ENCODE measurements at places on chromosomes 11 and 22. TPM values are rescaled to one million over a fixed set of nuclear protein-coding genes. Genes with fewer than 3 reads are reported as not detected.

DNA sequence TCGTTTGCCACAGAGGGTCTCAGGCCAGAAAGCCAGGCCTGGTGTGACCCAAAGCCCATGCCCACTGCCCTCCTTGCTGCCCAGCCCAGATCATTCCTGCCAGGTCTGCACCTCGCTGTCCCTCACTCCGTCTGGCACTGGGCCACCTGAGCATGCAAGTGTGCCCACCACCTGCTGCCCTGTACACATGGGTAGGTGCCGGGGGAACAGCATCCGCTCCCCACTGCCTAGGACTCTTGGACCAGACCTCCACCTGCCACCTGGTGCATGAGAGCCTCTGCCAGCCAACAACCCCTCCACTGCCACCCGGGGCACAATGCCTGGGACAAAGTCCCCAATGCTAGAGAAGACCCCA lies 12.5 kb downstream of the MGAT3 start:
- no peak for DNase-seq

GRCh38 chr22:23177197-23177596 lies 3.1 kb upstream of the BCR start:
- no peak for DNase-seq

GRCh38 chr22:41417622-41418390 lies 28.8 kb downstream of the TOB2 start:
- no peak for DNase-seq

DNA sequence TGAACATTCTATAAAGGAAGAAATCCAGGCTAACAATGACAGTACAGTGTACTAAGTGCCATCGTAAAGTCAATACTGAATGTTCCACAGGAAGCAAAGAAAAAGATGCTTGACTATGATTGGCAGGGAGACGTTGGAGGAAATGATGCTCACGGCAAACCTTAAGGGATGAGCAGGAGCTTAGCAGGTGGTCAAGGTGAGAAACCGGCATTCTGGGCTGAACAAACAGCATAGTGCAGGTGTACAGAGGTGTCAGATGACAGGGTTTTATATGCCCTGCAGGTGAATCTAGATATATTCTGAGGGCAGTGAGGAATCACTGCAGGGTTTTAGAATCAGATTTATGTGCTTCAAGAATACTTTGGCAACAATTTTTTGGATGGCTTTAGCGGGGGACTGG lies 85.3 kb upstream of the HEPHL1 start:
- no peak for DNase-seq

DNA sequence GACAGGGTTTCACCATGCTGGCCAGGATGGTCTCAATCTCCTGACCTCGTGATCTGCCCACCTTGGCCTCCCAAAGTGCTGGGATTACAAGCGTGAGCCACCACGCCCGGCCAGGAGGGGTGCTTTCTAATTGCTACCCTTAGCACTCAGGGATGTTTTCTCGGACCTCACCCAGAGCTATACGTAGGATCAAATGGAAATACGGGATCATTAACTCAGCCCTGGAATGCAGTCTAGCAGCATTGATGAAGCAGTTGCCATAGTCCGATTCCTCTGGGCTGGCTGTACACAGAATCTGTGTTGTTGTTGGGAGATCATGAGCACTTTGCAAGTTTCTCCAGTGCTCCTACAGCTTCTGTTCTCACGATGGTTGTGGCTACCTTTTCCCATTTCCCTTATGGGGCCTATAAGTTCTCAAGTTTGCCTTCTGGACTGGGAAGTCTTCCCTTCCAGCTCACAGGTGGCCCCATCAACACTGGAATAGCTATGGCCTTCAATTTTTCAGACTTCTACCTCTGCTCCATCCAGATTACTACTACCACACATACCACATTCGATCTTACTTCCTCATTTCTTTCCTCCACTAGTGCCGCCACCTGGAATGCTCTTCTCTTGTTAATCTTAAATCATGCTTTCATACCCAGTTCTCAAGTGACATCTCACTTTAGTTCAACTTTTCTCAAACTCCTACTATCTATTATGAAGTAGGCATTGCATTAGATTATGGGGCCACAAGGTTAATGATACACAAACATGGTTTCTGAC lies 16.1 kb upstream of the PCF11 start:
- DNase-seq, result peak; percentile 45

GRCh38 chr22:30802202-30803166 lies 107.8 kb downstream of the OSBP2 start:
- peak; percentile 47 for DNase-seq

GRCh38 chr22:40407831-40408717 lies 37.7 kb downstream of the SGSM3 start:
- no peak for DNase-seq

DNA sequence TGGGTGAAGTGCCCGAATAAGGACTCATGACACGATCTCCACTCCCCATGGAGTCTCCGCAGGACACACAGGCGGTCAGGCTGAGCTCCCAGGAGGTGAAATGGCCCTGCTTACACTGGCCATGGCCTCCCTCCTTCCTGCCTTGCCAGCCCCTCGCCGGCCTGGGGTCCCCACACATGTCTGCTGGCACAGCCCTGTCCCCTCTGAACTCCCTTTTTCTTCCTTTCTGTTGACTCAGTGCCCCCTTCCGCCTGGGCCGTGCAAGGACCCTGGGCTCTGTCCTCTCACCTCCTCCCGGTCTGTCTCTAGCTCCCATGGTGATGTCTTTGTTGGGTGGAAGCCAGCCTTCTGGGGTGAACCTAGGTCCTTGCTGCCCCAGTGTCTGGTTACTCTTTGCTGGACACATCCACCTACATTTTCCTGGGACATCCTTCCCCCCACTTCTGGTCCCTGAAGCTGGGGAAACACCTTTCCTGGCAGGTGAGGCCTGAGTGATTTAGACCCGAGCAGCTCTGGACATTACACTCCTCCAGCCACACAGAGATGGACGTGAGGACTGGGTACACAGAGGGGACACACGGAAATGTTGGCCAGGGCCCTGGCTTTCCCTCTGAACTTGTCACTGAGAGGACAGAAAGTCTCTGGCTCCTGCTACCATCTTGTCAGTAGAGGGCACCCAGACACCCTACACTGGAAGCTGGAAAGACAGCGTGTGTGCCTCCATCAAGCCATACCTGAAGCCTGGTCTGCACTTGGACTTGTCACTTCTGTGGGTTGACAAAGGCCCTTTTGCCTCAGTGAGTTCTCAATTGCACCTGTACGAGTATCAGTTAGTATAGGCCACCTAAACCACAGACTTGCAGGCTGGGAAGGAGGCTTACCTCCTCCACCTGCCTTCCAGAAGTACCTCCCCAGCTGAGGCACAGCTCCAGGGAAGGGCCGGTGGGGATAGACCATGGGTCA lies 864.3 kb downstream of the TBC1D22A start:
- DNase-seq, result no peak

DNA sequence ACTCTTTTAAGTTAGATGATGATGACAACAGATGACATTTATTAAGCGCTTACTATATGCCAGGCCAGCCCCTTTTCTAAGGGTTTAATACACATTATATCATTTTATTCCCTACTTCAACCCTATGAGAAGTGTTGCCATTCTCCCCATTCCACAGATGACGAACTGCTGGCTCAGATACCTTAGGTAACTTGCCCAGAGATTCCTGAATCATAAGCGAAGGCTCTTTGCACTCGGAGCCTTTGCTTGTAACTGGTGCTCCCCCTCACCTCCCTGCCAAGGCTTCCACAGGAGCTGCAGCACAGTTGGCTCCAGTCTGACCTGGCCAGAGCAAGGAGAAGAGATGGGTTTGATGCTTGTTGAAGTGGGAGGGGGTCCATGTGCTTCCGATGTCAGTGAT lies 43.0 kb downstream of the DBX1 start:
- DNase-seq, result no peak

- no peak for DNase-seq
These were observed 15.0 kb upstream of the PITPNB start for GRCh38 chr22:27934069-27934468.

DNA sequence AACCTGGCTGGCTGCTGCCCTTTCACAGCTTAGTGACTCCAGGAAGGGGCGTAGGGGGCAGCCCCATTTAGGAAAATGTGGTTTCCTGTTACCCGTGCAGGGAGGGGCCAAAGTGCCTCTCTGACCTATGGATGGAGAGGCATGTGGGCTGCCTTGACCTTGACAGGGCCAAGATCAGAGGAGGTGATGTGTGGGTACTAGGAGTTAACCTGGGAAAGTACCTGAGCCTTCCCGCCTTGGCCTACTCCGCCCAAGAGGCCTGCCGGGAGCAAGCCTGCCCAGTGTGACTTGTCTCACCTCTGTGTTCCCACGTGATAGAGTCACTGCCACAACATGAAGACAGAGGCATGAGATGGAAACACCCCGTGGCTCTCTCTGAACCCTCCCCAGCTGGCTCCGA lies 33.4 kb downstream of the GRAMD4 start:
- DNase-seq, result no peak

DNA sequence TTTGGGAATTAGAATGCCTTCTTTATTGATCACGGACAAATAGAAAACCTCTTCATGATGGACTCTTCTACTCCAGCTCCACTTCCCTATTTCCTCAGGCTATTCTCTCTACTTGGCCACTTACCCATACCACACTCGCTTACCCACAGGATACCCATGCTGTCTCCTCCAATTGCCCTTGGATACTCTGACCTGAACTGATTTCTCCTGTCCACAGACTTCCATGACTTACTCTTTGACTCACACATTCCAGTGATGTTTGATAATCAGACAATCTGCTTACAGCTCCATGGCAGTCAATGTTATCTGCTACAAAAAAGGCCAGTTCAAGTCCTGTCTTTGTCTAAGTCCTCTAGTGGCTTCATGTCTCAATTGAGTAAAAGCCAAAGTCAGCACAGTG lies 292.0 kb upstream of the CTSC start:
- no peak for DNase-seq

- no peak for DNase-seq
These were observed 1279.3 kb downstream of the BRD1 start for GRCh38 chr22:48548391-48548790.

- no peak for DNase-seq
These were observed 5.4 kb upstream of the MCAM start for GRCh38 chr11:119322360-119322739.

GRCh38 chr11:123255909-123256308 lies 60.9 kb upstream of the CLMP start:
- DNase-seq, result no peak

DNA sequence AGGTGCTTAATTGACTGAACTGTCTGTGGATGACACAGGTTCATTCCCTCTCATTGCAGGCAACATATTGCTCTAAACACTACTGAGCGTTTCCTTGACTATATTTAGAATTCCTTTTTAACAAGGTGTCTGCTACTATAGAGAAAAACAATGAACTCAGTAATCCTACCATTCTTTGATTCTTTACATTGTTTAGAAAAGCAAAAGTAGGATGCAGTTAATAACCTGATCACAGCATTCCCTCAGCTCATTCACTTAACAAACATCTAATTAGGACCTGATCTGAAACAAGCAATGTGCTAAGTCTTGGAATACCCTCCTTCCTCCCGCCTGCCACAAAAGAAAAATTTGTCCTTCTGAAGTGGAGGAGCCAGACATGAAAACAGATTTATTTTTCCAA lies 313.1 kb downstream of the LRRC4C start:
- DNase-seq, result no peak

GRCh38 chr22:25874327-25874726 lies 132.3 kb downstream of the MYO18B start:
- no peak for DNase-seq

DNA sequence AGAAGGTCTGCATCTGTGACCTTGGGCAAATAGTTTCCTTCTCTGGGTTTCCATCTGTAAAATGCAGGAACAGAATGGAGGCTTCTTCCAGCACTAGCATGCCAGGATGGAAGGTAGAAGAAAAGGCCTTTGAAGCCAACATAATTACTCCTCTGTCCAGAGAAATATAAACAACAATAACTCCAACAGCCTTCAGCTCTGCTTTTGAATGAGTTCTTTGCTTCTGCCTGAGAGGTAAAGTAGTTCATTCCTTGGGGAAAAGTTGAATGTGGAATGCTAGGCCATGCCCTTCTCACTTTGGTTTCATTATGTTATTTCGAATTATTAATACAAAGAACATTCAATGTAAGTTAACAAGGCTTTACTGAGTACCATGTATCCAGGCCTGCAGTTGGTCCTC lies 61.2 kb upstream of the BLID start:
- DNase-seq, result no peak

DNA sequence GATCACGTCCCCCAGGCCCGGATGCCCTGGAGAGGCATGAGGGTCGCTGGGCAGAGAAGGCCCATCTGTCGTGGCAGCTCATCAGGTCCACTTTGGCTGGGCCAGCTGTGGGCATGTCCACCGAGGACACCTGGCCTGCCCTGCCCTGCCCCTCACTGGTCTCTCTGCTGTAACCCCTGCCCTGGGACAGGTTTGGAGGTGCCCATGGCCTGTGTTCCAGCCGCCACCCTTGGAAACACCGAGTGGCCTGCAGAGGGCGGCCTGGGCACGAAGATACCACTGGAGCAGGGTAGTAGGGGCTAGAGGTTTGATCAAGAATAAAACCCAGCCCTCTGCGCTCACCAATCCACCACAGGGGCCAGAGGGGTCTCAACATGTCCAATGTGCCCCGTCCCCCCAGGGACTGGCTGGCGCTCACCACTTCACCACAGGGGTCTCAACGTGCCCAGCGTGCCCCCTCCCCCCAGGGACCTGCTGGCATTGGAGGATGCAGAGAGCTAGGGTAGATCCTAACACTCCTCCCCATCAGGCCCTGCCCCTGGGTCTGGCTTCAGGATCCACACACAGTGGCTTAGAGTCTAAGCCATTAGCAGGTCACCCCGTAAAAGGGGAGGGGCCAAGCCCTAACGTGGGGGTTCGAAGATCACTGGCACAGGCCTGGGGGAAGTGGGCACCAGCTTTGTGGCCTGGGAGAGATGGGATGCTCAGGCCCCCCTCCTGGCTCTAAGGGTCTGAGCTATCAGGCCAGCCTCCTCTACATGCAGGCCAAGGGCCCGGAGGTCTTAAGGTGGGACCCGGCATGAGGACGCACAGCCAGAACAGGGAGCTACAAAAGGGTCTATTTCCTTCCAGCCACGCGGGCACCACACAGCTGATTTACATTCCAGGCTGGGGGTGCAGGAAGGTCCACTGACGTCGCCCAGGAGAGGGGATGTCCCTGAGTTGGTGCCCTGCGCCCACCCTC lies 1.3 kb upstream of the HDAC10 start:
- DNase-seq, result peak; percentile 82

The FAM180B gene
- 0.20 TPM for total RNA-seq

The PRRG4 gene
- total RNA-seq, result 0.07 TPM

The DCPS gene
- total RNA-seq, result 21.7 TPM

The LMNTD2 gene
- 21.4 TPM for total RNA-seq

The SPTBN2 gene
- 0.67 TPM for total RNA-seq

The DRD2 gene
- not detected for total RNA-seq

The ACER3 gene
- total RNA-seq, result 11.3 TPM

The OR8G5 gene
- total RNA-seq, result not detected

The TBX10 gene
- not detected for total RNA-seq

The SPI1 gene
- total RNA-seq, result 98.3 TPM

The CEP164 gene
- total RNA-seq, result 54.8 TPM

The GLYATL2 gene
- total RNA-seq, result not detected

The VPS11 gene
- total RNA-seq, result 64.7 TPM
